Foreskin melanocyte (primary cell): ENCODE measurements at places on chromosomes 16 and 17.

DNA sequence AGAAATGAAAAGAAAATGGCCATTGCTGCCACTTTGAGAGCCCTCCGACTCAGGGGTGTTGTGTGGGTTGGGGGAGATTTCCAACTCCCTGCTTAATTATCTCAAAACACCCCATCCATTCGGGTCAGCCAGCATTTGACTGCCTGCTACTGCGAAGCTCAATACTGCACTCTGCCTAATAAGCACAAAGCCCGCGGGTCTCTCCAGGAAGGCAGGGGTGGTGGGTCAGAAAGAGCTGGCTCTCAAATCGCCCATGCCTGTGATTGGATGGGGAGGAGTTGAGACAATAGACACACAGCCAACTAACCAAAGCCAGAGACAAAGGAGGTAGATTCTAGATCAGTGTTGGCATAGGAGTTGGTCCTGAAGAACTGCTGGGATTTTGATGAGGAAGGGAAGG is 2.3 kb upstream of the XAF1 start:
- DNase-seq: no peak

DNA sequence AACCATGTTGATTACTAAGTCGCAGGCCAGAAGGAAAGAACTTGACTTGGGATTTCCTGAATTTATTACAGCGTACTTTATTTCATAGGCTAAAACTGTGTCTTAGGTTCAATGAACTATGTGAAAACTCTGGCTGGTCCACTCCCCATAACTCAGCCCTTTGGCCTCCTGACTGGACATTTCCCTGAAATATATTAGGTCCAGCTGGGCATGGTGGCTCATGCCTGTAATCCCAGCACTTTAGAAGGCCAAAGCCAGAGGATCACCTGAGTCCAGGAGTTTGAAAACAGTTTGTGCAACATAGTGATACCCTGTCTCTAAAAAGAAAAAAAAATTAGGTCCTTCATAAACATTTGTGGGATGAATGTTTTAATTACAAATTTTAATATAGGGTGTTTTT is 97.0 kb downstream of the CYLD start:
- no peak for DNase-seq

DNA sequence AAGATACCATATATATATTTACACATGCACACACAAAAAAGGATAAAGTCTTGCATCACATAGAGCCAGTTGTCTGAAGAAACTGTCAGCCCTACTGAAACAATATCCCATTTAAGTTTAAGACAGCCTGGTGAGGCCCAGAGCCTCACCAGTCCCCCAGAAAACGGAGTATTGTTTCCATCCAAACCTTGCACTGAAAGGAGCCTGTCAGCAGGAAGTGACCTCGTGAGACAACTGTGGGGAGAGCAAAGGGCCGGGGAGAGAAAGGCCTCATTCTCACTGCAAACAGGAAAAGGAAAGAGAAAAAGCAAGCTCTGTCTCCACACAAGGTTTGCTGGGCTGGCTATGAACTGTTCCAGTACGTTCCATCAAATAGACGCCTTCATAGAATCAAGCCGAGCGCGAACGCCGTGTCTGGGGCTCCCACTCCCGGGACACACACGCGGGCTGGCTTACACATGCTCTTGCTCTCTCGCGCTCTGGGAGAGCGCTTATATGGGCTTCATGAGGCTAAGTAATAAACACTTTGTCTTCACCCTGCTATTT is 44.4 kb upstream of the ZFHX3 start:
- DNase-seq: peak; percentile 97

GRCh38 chr16:88705801-88706228 is 393 bp downstream of the RNF166 start:
- no peak for DNase-seq

DNA sequence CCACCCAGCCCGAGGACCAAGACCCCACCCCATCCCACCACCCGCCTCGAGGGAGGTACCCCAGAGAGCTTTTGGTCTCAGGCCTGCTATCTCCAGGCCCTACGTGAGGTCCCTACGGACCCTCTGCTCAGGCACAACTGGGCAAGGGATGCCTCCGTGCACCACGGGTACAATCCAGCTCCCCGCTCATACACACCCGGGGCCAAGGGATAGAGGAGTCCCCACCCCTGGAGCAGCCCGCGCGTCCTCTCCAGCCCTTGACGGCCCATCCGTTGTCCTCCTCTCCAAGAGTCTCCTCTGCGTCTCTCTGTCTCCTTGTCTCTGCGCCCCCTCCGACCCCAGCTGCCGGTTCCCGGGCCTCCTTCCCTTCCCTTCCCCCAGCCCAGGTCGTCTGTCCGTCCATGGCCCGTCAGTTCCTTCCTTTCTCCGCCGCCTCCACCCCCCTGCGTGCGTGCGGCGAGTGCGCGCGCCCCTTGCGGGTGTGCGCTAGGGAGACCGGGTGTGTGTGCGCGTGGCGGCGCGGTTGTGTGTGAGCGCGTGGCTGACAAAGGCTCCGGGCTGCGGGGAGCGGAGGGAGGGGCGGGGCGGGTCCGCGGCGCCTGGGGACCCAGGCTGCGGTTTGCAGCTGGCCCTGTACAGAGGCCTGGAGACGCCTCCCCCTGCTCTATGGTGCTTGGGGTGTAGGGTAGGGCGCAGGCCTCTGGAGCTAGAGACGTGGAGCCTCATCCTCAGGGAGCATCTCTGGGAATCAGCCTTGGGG is 930 bp downstream of the SPNS2 start:
- DNase-seq: no peak

DNA sequence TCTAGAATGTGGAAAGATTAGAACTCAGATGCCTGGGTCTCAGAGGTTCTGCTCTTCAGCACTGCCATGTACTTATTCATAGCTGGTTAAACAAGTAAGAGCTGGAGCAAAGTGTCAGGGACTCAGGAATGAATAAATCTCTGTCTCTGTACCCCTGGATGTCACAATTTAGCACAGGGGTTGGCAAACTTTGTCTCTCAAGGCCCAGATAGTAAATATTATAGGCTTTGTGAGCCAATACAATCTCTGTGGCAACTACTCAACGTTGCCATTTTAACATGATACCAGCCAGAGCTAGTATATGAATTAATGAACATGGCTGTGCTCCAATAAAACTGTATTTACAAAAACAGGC is 220.3 kb upstream of the MON1B start:
- DNase-seq: no peak

DNA sequence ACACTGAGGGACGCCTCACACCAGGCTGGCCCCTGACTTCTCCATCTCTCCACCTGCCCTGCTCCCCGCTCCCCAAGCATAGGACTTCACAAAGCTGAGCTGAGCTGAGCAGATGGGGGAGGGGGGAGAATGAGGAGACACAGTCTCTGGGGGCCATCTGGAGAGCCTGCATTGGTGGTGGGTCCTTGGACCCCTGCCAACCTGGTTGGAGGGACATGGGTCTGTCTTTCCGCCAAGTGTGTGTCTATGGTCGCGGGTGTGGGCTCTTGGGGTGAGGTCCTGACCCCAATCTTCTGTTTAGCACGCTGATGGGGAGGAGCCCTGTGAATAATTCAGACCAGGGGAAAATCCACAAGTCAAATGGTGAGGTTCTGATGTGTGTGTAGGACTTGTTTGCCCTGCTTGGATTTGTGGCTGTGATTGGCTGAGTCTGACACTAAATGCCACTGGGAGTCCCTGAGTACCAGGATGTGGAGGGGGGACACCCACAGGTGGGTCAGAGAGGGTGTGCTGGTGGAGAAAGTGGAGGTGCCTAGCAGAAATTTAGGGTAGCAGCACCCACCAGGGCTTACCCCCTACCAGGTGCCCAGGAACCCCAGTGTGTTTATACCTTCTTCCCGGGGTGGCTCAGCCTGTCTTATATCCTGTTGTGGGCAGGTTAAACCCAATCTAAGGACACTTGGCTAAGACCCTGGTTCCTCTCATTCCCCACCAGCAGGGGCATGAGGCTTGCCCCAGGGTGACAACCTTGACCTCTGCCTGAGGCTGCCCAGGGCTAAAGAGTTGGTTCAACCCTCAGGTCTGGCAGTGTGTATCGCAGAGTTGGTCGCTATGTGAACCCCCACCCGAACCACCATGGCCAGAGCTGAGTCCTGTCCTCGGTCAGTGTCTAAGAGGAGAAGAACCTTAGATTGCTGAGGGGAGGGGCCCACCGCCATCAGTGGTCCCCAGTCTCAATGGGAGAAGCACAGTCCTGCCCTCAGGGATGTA is 2.1 kb downstream of the FMNL1 start:
- DNase-seq: no peak

- no peak for DNase-seq
Measured at GRCh38 chr17:33137426-33137825, 145.8 kb downstream of the SPACA3 start.

GRCh38 chr16:6593799-6594198 is 738.8 kb upstream of the RBFOX1 start:
- no peak for DNase-seq

GRCh38 chr17:64069143-64069542 is 48.7 kb upstream of the ICAM2 start:
- DNase-seq: no peak

DNA sequence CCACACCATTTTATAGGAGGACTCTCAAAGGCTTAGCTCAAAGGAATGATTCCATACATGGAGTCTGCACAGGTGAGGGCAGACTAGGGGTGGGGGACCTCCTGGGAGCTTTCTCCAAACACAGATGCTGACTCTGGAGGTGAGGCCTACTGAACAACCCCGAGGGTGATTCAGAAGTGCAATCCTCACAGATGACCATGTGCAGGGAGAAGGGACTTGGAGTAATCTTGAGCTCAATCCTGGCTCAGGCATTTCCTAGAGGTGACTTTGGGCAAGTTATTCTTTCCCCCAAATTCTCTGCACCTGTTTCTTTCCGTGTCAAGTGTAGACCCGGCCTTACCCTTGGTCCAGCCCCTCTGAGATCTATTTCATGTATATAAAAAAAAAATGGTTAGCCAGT is 401.5 kb downstream of the SLC39A11 start:
- DNase-seq: no peak

DNA sequence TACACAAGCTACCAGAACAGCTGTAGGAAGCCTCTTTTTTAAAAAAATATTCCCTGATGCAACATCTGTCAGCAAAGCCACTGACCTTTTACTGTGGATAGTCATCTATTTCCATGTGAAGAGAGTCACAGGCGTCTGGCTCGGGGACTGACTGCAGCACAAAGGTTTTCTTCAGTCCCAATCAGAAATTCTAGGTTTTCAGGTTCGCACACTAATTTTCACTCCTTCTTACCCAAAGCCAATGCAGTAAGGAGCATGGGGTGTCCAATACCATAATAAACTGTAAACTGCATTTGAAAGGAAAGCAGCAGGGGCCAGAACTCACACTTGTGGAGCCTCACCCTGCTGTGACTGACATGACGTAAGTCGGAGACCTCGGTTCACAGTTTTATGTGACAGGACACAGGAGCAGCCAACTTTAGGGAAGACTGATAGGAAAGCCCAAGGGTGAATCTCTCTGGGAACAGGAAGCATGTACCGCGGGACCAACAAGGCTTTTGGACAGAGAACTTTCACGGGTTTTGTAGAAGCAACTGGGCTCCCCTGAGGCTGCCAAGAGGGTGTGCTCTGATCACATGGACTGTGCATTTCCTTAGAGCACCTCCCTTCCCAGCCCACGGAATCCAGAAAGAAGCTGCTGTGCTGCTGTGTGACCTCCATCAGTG is 9.1 kb upstream of the TMEM100 start:
- peak; percentile 39 for DNase-seq

DNA sequence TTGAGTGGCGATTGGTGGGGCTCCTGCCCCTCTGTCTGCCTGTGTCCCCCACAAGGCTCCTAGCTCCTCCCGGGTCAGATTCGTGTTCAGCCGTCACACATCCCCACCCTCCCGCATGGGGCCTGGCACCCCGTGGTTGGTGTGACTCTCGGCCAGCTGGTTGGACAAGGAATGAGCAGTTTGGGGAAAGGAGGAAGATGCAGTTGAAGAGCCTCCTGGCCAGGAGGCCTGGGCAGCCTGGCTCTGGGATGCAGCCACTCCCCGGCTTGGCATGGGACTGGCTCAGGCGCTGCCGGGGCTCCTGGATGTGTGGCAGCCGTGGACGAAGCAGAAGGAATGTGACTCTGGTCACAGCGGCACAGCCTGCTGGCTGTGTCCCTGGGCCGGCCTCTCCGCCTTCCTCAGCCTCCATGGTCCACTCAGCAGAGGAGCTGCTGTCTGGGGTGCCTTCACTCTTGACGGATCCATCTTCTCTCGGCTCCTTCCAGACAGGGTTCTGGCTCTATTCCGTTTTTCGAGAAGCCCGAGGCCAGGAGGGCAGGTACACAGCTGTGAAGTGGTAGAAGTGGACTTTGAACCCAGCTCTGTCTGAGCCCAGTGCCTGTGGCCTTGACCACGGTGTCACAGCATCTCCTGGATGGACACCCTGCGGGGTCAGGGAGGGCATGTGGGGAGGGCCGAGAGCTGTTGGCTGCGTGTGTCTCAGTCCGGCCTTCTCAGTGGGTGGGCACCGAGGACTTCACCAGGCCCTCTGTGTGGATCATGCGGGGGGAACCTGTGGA is 2.1 kb downstream of the TRAF7 start:
- DNase-seq: no peak

DNA sequence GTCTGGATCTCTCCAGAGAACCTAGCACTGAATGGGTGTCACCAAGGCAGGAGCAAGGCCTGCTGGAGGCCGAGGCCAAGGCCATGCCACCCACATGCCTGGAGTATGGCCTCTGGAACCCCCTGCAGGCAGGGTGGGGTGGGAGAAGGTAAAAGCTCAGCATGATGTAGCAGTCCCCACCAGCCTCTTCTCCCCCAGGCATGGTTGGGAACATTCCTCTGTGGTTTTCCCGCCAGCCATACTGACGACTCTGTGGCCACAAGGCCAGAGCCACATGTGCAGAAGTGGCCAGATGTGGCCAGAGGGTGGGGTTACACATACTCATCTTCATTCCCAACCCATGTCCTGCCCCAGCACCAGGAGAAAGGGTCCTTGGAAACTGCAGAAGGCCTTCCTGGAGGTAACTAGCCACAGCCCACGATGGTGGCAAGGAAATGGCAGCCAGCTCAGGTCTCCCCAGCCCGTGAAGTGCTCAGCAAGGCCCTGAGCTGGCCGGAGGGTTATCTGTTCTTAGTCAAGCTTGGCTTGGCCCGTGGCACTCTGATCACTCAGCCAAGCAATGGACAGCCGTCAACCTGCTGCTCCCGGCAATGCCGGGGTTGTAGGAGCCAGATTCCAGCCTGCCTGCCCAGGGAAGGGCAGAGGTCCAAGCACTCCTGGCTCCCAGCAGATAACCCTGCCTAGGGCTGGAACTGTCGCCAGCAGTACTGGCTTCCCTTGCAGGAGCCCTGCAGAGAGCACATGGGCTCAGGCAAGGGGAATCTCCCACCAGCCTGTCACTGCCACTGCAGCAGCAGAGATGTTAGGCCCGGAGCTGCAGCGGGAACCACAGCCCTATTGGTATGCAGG is 26.1 kb downstream of the HDAC5 start:
- no peak for DNase-seq

DNA sequence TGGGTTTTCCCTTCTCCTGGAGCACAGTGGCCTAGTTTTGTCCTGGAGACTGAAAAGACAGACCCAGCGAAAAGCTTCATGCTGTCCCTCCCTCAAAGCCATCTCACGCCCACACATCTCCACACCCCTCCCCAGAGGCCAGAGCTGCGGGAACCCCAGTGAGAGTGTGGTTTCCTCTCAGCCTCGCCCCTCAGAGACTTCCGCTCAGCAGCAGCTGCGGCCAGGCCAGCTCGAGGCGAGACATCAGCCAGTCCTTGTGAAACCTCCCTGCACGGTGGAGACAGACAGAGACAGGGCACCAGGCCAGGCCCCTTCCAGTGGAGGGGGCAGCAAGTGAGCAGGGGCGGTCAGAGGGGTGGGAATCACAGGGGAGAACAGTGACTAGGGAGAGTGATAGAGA is 77.0 kb upstream of the TNRC6C start:
- peak; percentile 40 for DNase-seq
